KG1 (cell line): ENCODE measurements at places on chromosomes 2 and 18.

DNA sequence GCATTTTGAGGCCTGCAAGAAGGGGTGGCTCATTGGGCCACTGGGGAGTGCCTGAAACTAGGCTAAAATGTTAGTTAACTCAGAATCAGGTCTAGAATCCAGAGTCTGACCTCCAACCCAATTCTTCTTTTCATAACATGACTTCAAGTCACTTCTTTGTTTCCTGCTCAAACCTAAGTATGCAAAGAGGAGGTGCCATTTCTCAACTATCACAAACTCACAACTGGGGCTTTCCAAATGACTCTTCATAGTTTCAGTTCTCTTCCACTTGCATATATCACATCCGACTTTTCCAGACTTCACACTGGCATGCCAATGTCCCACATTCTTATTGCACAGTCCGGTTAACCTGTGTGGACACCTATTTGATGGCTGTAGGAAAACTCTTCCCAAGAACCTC, 211.6 kb downstream of the TCF4 start:
- DNase-seq, result no peak

GRCh38 chr2:2580341-2580740, 249.3 kb upstream of the MYT1L start:
- DNase-seq, result no peak

- no peak for DNase-seq
Measured at GRCh38 chr2:73925853-73926492, 707 bp upstream of the DGUOK start.

- peak; percentile 21 for DNase-seq
Measured at GRCh38 chr2:168685600-168686451, 116.6 kb upstream of the NOSTRIN start.

DNA sequence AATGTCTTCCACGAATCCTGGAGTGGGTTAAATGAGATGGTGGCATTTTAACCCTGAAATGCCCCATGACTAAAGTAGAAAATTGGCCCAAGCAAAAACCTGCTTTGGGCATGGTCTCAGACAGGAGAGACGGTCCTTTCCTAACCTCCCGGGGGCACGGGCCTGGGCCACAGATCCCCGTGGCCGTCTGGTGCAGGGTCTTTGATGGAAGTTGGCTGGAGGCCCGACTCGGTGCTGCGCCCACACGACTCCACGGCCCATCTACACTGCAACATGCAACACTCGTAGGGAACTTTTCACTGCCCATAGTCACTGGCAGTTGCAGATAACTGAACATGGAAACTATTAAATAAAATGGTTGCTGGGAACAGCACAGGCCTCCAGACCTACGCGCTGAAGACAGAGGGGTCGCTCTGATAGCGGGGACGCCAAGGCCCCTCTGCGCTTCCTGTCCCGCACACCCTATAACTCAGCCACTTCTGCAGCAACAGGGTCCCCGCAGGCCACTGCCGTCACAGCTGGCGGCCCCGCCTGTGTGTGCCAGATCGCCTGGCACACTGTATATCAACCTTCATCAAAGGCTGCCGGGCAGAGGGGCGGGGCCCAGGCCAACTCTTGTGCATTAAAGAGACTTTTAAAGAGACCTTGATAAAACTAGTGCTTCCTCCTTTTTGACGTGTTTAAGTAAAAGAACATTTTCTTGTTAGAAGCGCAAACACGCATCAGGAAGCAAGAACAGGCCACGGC, 214.1 kb downstream of the TWIST2 start:
- DNase-seq, result no peak

- DNase-seq, result no peak
Measured at GRCh38 chr2:40098786-40099470, 319.9 kb upstream of the THUMPD2 start.

- DNase-seq, result no peak
Measured at GRCh38 chr2:152555048-152555447, 162.2 kb downstream of the PRPF40A start.

- no peak for DNase-seq
Measured at GRCh38 chr2:225091336-225091735, 49.1 kb upstream of the DOCK10 start.
